Activated CD4-positive, alpha-beta T cell treated with anti-CD3 and anti-CD28 coated beads for 36 hours (primary cell): ENCODE measurements at places on chromosomes 5 and 9.
A peak's percentile ranks its signal among the peaks of the same experiment; 100 is the strongest.

GRCh38 chr5:164504141-164504772 lies 998.8 kb downstream of the MAT2B start:
- peak; percentile 34 for DNase-seq

GRCh38 chr9:93255494-93255867 lies 71.5 kb downstream of the WNK2 start:
- DNase-seq = no peak

- no peak for DNase-seq
These were observed 129.2 kb upstream of the POU5F2 start for GRCh38 chr5:93870649-93871048.

- DNase-seq = no peak
These were observed 1120.4 kb upstream of the WWC1 start for GRCh38 chr5:167171056-167171455.

DNA sequence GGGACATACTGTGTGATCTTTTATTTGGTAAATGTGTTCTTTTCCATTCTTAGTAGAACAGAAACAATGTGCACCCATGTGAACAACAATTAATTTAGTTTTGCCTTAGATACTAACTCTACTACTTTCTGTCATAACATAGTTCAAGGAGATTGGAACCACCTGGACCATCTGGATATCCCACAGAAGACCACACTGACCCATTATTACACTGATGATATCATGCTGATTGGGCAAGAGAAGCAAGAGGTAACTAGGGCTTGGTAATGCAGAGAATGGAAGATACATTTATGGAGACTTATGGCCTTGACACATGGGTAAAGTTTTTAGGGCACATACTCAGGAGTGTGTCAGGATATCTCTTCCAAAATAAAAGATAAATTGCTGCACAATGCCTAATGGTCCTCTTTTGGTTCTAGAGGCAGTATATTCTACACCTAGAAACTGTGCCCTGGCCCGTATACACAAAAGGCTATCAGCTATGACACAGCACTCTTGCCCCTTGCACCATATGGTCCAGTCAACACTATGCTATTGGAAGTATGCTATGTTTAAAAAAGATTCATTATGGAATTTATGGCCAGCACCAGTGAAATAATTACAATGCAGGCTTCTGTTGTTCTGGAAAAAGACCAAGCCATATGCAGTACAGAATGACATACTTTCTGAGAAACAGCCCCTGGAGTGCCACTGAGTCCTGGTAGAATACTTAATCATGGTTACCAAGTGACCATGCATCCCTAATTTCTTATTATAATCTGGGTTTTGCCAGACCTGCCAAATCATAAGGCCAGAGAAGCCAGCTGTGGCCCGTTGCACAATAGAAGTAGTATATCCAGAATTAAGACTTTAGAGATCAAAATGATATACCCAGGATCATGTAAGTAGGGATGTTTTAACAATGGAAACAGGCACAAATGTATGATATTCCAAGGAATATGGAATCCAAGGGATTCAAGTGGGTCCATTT lies 41.6 kb upstream of the MROH2B start:
- DNase-seq = no peak
